ENCODE measurements at places on chromosomes 7 and 10.
A peak's percentile ranks its signal among the peaks of the same experiment; 100 is the strongest.

DNA sequence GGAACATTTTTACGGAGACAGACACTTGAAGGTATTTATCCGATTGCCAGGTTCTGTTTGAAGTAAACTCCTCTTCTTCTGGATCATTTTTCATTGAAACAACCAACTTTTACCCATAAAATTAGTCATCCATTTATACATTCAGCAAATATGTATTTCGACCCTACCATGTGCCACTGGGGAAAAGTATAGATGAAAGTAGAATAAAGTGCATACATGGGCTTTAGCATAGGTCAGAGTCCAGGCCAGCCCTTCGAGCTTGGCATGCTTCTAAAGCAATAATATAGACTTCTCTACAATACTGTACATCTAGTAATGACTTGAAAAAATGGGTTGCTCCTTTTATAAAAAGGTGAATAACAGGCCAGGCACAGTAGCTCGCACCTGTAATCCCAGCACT, 10.1 kb downstream of the SLC25A16 start:
- no peak for DNase-seq

DNA sequence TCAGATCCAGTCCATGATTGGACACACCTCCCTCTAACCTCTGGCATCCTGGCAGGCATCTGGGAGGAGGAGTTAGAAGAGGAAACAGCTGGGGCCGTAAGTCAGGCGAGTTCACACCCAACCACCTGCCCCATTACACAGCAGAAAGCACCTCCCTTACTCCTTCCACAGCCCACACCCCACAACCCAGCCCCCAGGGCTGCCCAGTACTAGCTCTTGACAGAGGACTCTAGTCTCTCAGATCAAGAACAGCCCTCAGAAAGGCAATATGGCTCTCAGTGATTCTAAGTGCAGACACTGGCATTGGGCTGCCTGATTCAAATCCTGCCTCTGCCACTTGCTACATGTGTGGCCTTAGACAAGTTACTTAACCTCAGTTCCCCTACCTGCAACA, 34.1 kb downstream of the KCNMA1 start:
- DNase-seq: no peak

- no peak for DNase-seq
Measured at GRCh38 chr7:115009139-115009538, 87.2 kb downstream of the MDFIC start.

DNA sequence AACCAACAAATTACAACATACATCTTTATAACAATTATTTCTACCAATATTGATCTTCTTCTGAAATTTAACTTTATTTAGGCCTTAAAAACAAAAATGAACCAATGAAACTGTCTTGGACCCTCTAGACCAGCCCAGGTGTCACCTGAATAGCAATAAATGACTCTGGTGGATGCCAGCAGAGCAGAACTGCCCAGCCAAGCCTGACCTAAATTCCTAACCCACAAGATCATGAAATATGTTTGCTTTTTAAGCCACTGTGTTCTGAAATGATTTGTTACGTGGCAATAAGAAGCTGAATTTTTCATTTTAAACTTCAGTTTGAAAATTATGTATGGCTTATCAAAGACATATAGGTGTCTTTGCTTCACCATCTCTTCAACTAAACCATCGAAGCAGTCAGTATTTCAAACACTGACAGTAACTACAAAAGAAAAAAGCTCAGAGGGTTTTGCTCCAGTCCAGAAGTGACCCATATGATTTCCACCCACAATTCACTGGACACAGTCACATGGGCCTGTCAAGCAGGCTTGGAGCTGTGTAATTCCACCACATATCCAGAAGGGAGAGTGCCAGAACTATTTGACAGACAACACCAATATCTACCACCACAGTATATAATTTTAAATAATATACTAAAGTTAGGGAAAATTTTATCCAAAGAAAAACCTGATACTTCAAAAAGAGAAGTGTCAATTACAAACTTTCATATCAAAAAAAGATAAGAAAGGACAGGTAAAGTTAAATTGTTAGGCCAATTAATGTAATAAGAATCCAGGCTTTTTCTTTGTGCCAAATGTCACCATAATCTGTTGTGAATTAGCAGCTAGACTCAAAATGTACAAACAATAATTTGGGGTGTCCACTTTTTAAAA, 94.5 kb downstream of the KMT2C start:
- DNase-seq: peak; percentile 62

DNA sequence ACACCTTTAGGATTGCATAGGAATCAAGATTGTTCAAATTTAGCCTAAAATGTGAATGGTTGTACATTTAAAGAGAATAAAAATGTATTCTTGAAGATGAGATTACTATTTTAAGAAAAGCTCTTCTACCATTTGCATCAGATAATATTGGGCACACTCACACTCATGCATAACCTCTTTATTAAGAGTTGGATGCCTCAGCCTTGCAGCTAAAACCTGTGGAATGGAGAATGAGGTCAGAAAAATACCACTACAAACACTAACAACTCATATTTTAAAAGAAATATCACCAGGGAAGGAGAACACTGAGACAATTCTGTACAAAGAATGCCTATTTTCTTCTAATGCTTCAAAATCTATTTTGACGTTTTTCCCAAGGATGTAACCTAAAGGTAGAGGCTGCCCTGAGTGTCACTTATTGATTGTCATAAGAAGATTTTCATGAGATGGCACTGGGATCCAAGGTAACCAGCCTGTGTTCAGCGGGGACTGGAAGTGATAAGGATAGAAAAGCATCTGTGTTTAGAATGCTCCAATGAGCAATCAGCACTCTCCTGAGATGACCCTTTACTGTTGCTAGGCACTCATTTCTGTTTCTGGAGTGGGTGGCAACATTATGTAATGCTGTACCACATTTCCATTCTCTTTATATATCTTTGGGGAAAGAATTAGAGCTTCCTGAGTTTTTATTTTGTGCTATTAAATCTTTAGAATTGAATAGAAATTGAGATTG, 26.6 kb downstream of the REEP3 start:
- no peak for DNase-seq

- peak; percentile 75 for DNase-seq
Measured at GRCh38 chr7:118974836-118975235, 750.3 kb downstream of the ANKRD7 start.

- no peak for DNase-seq
Measured at GRCh38 chr10:116829711-116830110, 19.6 kb upstream of the ENO4 start.

DNA sequence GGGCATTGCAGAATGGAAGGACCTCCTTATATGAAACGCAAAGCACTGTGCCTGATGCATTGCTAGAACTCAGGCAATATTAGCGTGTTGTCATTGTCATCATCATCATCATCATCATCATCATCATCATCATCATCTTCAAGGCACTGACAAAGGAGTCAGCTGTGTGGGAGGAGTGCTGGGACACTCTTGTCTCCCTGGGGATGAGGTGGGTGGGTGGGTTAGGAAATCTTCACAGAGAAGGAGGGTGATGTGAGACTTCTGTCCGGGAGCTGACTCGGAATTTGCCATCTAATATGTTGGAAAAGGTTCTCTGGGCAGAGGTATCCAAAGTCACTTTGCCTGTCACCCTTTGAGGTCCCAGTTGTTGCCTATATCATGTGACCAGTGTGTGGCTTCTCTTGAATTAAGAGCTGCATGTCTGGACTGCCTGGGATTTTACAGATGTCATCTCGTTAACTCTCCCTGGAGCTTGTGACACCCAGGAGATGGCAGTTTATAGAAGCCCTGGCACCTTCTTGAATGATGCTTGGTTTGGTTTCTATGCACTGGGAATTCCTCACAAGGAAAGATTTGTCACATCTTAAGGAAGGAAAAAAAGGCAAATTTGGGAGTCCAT, 7.1 kb downstream of the HTRA1 start:
- no peak for DNase-seq

DNA sequence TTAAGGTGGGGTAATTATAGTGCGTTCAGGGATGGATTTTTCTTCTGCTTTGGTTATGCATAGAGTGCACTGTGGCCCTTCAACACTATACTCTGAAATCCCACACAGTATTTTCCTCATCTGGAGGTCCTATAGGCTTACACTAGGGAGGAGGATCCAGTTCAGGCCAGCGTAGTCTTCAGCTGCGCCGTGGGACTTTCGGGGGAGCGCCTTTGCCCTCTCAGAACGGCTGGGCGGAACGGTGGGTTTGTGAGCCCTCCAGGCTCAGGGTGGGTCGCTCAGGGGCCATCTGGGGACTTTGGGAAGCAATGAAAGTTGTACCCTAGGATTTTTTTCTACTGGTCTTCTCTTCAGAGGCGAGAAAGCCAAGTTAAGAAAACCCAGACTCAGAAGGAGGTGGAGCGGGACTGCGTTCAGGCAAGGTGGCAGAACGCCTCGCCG, 652 bp upstream of the VPS26A start:
- no peak for DNase-seq

- no peak for DNase-seq
Measured at GRCh38 chr10:23319835-23320234, 24.8 kb downstream of the C10orf67 start.

DNA sequence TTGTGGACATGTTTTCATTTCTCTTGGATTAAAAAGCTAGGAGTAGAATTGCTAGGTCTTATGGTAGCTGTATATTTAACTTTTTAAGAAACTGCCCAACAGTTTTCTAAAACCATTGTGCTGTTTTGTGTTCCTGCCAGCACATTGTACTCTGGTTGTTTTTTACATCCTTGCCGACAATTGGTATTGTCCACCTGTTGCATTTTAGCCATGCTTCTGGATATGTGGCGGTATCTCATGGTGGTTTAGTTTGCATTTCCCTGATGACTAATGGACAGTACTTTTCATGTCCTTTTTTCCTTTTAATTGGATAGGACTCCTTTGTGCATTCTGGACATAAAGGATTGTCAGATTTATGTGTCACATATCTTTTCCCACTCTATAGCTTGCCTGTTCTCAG, 45.5 kb downstream of the STK17A start:
- no peak for DNase-seq

- DNase-seq: peak; percentile 73
Measured at GRCh38 chr7:69880840-69881239, 282.6 kb downstream of the AUTS2 start.

DNA sequence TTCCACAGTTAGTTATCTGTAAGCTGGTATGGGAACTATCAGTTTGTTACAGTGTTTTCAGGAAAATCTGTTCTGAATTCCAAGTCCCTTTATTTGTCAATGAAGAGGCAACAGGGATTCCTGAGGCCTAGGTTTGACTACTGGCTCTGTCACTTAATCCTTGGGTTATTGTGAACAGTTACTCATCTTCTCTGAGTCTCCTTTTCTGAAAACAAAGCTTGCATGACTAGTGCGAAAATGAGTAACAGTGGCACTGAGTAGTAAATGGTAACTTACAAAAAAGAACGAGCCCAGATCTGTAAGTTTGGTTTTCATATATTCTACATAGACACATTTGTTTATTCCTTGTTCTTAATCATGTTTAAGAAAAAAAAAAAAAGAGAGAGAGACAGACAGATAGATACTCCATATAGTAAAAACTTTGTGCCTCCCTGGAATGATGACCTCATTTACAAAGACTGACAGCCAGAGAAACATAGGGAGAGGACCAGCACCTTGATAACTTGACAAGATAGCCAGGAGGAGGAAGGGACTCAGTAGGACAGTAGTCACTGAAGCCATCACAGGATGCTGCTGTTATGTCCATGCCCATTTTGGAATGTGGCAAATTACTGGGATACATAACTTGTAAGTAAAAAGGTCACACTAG, 1.9 kb downstream of the MRPS33 start:
- no peak for DNase-seq

DNA sequence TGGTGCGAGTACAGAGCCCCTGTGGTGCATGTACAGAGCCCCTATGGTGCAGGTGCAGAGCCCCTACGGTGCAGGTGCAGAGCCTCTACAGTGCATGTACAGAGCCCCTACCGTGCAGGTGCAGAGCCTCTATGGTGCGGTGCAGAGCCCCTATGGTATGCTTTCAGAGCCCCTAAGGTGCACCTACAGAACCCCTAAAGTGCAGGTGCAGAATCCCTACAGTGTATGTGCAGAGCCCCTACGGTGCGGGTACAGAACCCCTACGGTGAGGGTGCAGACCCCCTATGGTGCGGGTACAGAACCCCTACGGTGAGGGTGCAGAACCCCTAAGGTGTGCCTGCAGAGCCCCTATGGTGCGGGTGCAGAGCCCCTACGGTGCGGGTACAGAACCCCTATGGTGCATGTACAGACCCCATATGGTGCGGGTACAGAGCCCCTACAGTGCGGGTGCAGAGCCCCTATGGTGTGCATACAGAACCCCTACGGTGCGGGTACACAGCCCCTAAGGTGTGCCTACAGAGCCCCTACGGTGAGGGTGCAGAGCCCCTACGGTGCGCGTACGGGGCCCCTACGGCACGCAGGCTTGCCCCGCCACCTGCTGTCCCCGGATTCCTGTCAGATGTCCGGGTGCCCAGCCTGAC, 53.5 kb downstream of the MGMT start:
- no peak for DNase-seq

GRCh38 chr7:136807598-136807997, 60.9 kb upstream of the CHRM2 start:
- no peak for DNase-seq

DNA sequence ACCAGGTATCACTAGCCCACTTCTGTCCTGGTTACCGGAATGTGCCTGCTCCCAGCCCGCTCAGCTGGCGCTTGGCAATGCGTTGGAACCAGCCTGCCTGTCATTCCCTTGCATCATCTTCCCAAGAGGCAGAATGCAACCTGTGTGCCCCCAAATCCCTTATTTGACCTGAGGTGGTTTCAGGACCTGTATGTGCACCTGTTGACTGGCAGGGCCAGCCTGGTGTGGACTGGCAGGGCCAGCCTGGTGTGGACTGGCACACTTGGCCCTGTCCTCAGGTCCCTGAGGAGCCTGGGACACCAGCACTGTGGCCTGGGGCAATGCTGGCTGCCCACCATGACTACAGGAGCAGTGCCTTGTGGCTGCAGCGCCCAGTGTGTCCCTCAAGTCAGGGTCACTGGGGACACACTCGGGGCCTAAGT, 38.2 kb downstream of the ZNF467 start:
- no peak for DNase-seq

All from NCI-H1417 (cell line).